Activated naive CD8-positive, alpha-beta T cell treated with anti-CD3 and anti-CD28 coated beads, Interleukin-2, amount 50 U/mL, for 24 hours (primary cell): ENCODE measurements at places on chromosomes 7 and 10.

- no peak for DNase-seq
Observed at GRCh38 chr7:3922175-3922635, 621.2 kb downstream of the SDK1 start.

DNA sequence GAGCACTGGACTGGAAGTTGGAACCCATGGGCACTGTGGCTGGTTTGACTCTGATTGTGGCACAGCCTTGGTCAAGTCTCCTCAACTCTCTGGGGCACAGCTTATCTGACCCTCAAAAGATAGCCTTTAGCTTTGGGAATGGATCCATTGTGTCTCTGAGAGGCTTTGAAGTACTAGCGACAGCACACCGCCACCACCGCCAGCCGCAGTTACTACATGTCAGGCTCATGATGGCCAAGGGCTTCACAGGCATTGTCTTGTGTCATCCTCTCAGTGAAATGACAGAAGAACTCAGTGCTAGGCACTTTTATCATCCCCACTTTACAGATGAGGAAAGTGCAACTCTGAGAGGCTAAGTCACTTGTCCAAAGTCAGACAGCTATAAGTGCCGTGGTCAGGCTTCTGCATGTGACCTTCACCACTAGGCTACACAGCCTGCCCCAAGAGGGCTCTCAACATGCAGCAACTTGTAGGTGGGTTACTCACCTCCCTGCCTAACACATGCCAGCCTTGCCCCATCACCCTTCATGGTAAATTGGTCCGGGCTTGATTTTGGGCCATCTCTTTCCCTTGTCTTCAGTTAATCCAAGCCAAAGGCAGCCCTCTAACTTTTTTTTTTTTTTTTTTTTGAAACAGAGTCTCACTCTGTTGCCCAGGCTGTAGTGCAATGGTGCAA, 44.1 kb downstream of the C10orf105 start:
- no peak for DNase-seq

GRCh38 chr10:130875116-130875515, 436.4 kb downstream of the TCERG1L start:
- DNase-seq, result no peak

DNA sequence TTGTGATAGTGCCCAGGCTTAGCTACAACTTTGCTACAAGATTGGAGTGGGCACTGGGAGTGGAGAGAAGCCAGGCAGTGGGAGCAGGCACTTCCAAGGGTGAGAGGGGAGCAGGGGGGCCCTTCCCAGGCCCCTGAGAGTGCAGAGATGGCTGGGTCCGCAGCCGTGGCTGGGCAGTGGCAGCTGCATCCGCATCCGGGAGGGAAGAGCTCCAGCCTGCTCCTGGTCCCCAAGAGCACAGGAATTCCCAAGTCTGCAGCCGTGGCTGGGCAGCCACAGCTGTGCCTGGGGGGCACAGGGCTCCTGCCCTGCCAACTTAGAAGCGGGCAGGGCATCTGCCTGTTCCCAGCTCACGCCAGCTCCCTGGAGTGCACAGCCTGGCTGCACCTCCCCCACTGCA, 124.1 kb upstream of the POM121L12 start:
- no peak for DNase-seq

DNA sequence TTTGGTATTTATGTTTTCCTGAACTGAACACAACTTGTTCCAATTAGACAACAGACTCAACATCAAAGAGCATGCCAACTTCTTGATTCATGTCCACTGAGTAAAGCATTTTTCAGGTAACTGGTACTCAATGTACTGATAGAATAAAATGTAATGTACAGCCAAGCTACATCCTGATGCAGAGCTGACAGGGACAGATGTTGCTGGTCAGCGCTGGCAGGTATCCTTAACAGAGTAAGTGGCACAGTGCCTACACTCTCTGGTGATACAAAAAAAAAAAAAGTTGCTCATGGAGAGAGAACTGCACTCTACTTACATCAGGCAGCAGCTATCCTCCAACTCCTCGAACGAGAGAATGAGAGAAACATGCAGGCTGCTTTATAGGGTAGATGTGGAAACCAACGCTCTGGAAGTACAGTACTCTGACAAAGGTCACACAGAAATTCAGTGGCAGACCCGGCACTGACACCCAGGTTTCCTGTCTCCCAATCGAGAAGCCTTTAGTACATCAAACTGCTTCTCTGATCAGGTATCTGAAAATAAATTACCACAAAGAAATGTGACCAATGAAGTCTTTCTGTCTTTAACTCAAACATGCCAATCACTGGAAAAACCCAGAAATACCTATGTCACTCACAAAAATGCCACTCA, 4.6 kb downstream of the ITGB1 start:
- DNase-seq, result no peak

DNA sequence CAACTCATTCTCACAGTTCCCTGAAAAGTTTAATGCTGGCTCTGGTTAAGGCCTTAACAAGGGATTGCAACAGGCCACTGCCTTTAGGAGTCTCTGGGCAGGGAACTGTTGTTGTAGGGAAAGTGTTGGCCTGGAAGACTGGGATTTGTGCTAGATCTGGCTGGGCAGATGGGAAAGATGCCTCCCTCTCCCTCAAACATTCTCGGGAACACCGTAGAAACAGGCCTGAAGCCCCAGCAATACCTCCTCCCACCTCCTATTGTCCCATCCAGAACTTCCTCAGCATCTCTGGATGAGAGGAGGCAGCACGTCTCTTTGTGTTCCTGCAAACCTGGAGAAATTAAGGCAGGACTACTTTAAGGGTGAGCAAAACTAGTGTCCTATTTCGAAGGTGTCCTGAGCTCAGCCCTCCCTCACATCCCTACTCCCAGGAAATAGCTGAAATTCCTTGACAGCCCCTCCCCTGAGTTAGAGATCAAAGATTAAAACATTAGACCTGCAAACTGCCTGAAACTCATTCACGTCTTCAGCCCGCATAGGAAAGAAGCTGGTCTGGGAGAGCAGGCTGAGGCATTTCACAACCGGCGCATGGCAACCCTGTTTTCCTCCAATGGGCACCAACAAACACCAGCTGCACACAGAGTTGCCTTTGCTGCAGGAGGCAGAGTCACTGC, 10.9 kb upstream of the MAP3K8 start:
- no peak for DNase-seq
